ENCODE measurements at places on chromosomes 2 and 18.

DNA sequence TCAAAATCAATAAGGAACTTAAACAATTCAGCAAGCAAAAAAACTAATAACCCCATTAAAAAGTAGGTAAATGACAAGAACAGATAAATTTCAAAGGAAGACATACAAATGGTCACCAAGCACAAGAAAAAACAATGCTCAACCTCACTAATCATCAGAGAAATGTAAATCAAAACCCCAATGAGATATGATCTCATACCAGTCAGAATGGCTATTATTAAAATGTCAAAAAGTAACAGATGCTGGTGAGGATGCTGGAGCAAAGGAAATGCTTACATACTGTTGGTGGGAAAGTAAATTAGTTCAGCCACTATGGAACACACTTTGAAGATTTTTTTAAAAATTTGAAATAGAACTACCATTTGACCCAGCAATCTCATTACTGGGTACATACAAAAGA is 538.0 kb downstream of the TMX3 start:
- DNase-seq: no peak

DNA sequence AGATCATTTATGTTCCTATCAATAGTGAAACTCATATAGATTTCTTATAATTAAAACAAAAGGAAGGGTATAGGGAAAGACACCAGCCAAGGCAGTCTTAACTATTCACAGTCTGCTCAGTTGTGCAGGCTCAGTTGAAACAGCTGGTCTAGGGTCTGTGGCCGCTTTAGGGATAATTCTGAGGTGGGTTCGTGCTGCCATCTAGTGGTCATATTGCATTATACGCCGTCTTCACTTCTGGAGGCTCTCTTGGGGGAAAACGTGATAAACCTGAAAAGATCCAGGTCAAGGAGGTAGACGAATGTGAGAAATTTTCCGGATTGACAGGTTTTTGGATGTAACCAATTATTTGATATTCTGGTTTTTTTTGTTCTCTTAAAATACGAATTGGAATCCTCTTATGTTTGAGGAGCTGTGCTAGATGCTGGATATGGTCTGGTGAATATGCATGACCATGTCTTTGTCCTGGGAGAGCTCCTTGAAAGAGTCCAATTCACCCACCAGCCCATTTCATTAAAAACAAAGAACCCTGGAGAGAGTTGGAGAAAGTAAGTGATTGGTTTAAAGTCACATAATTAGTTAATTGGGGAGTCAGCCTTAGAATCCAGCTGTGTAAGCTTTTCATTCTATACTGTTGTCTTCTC is 492.4 kb downstream of the PLCL1 start:
- no peak for DNase-seq

- peak; percentile 86 for DNase-seq
These were observed 32.1 kb downstream of the HK2 start for GRCh38 chr2:74865770-74866674.

GRCh38 chr2:33205693-33206434 is 259.1 kb downstream of the LTBP1 start:
- no peak for DNase-seq

GRCh38 chr2:946073-946948 is 4.3 kb upstream of the SNTG2 start:
- DNase-seq: no peak

DNA sequence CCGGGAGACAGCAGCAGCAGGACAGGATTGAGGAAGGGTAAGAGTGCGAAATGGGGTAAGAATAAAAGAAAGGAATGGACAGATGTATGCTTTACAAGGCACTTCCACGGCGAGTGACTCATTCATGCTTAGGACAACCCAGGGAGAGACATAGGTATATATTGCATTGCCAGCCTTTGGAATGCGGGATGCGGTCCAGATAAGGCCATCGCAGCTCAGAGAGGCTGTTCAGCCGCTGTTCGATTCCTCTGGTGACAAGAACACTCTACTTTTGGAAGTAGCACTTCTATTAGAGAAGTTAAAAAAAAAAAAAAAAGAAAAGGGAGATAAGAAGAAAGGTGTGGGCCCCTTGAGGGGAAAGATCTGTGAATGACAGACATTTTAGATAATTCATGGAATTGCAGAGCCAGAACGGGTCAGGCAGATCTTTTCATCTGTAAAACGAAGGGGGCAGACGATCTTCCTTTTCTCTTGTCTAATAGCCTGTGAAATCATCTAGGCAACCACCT is 819 bp upstream of the NCOA1 start:
- no peak for DNase-seq

DNA sequence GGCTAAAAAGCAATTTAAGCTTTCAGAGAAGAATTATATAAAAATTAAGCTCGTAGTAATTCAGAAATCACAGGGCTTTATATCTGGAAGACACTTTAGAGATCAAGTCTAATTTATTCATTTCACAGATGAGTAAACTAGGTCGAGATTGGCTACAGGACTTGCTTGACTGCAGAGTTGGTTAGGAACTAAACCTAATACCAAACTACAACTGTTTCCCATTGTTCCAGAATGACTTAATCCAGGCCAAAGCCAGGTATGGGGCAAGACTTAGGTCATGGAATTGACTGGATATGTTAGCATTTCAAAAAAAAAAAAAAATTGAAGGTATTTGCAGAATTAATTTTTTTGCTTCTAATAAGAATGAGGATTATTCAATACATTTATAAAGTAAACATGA is 146.1 kb downstream of the RIT2 start:
- DNase-seq: no peak

GRCh38 chr2:31945572-31945935 is 65.3 kb downstream of the MEMO1 start:
- no peak for DNase-seq

DNA sequence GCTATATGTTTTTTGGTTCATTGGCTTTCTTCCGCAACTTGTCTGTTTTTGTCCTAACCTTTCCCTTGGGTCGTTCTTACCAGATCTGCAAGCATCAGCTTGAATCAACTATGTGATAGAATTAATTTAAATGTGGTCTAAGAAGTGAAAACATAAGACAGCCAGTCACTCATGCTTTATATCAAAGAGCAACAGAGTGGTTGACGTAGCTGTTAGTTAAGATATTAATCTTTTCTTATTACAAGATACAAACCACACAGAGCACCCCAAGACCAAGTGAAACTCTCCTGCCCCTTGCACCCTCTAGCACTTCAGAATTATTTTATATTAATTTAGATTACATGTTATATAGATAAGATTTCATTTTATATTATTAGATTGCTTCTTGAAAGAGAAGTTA is 15.2 kb downstream of the IL18RAP start:
- no peak for DNase-seq

GRCh38 chr2:113703386-113704299 is 52.8 kb downstream of the SLC35F5 start:
- DNase-seq: no peak

DNA sequence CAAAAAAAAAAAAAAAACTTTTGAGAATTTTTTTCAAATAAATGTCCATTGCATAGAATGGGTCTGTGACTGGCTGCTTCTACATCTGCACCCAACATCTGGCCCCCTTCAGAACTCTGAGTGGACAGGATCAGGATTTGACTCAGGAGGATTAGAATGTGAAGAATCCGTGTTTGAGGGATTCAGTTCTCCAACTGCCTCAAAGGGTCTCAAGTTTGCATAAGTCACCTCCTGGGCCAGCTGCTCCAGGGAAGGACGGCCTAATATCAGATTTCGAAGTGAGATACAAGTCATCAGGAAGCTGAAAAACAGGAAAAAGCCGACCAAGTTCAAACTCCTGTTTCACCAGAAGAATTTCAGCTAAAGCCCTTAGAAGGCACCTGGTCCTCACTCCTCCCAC is 10.9 kb downstream of the MAT2A start:
- peak; percentile 56 for DNase-seq

DNA sequence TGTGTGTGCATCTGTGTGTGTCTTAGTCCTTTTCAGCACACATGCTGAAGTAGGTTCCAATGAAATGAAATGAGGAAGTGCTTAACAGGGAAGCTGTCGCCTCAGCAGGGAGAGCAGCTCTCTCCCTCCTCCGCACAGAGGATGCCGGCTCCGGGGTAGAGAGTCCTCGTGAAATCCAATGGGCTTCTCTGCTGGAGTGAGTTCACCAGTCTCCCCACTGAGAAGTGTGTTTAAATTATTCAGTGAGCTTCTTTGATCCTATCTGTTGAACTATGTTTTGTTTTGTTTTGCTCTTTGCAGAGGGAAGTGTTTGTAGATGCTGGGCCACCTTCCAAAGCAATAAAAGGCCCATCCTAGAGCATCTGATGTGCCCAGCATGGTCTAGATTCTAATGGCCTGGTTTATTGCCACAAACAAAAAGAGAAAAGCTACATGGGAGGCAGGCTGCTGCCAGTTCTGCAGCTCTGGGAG is 6.7 kb downstream of the PPP1R7 start:
- no peak for DNase-seq

- no peak for DNase-seq
These were observed 14.2 kb upstream of the WIPF1 start for GRCh38 chr2:174611854-174612253.

- DNase-seq: no peak
These were observed 132.9 kb downstream of the MYO5B start for GRCh38 chr18:50061876-50062517.

GRCh38 chr2:100141906-100142305 is 484 bp downstream of the AFF3 start:
- no peak for DNase-seq
